ENCODE measurements at places on chromosomes 4 and X. TPM values are rescaled to one million over a fixed set of nuclear protein-coding genes. Genes with fewer than 3 reads are reported as not detected.

CLTRN gene
- 0.16 TPM for total RNA-seq

DNA sequence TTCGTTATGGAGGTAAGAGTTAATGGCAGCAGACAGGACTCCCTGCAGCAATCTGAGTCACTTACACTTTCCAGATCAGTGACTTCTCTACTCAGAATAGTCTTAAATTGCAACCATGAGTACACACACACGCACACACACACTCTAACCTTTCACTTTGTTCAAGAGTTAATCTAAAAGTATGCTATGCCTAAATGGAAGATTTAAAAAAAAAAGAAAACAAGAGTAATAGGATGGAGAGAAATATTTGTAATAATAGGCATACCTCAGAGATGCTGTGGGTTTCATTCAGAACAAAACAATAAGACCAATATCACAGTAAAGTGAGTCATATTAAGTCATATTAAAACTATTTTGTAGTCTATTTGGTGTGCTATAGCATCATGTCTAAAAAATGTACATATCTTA, 969.1 kb upstream of the PCDH10 start:
- no peak for DNase-seq

CNGA1 gene
- total RNA-seq: not detected

NPNT gene
- total RNA-seq: 31.0 TPM

RBM46 gene
- 0.31 TPM for total RNA-seq

DNA sequence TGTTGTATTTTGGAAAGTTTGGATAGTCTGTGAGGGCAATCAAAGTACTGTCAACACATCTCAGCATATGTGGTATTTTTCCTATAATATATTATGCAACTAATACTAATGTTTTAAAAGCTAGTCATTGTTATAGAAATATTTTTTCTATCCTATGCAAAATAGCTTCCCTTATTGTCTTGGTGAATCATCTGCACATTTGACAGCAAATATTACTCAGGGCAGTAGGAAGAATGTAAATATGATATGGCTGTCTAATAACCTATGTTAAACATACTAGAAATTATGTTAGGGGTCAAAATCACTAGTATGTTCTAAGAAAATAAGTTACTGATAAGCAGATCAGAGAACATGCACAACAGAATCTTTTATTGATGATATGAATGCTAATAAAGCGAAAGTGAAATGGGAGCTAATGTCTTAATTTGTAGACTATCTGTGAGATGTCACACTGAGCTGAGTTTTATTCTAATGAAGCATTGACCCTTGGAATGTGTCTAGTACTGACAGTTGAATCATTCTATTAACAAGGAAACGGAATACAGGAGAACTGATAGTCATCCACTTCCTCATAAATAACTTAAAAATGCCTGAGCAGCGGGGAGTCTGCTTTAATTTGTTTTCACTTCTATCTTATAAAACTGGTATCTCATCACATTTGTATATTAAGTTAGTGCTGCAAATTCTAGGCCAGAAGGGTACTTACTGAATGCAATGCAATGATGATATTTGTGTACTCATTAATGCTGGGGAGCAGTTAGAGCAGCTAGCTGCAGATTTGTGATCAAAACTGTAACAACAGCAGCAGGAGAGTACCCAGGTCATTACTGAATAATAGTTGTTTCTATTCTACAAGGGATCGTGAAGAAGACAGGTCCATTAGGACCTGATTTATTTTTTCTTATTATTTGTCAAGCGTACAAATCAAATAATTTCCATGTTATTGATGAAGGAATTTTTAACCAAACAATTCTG, 440.3 kb upstream of the AADAT start:
- DNase-seq: no peak

GRCh38 chr4:39446842-39447573, 11.7 kb downstream of the RPL9 start:
- no peak for DNase-seq

GRCh38 chrX:113222305-113222704, 381.7 kb upstream of the AMOT start:
- DNase-seq: no peak

DNA sequence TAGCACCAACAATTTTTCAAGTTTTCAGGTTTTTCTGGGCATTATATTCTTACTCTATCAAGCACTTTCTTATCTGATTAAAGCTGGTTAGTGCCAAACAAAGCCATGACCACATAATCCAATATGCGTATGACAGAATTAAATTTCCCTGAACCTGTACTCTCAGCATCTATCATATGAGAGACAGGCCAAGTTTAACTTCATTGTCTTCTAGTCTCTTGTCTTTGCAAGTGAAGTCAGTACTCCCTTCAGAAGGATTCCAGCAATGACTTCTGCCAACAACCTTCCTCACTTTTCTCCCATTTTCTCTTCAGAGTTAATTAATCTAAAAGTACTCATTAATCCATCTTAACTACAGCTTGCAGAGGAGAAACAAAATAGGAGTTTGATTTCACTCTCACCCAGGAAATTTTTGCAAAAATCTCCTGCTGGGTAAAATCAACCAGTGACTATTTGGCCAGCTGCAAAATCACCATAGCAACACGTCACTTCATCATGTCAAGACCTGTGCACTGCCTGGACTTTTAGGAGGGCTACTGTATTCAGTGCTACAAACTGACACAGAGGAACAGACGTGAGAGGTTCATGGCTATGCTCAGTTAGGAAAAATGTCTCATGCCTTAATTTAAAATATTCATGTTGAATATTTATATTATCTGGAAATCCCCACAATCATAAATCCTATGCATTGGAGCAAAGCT, 208.4 kb downstream of the ANTXR2 start:
- DNase-seq: no peak

FHIP1A gene
- 3.3 TPM for total RNA-seq

DNA sequence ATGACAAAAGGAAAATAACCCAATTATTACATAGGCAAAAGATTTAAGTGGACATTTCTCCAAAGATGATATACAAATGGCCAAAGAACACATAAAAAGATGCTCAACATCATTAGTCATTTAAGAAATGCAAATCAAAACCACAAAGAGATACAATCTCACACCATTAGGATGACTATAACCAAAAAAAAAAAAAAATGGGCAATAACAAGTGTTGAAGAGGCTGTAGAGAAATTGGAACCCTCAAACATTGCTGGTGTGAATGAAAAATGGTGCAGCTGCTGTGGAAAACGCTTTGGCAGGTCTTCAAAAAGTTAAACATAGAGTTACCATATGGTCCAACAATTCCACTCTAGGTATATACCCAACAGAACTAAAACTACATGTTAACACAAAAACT, 5.6 kb upstream of the PRDX4 start:
- no peak for DNase-seq

DNA sequence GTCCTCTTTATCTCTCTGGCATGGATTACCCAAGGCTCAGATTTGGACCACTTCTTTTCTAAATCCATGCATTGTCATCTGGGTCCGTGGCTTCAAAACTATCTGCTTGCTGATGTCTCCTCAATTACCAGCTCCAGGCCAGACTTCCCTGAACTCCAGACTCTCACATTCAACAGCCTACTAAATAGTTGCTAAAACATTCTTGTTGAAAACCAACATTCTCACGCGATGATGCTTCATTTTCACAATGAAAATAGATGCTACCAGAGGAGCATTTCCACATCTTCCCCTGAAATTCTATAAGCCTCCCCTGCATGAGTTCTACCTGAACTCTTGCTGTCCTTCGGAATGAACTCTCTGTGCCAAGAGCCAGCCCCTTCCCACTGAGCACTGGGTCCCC, 5.2 kb upstream of the TLR6 start:
- no peak for DNase-seq
